Bone marrow (tissue), 2 donors: ENCODE measurements at places on chromosomes 3 and 15.

DNA sequence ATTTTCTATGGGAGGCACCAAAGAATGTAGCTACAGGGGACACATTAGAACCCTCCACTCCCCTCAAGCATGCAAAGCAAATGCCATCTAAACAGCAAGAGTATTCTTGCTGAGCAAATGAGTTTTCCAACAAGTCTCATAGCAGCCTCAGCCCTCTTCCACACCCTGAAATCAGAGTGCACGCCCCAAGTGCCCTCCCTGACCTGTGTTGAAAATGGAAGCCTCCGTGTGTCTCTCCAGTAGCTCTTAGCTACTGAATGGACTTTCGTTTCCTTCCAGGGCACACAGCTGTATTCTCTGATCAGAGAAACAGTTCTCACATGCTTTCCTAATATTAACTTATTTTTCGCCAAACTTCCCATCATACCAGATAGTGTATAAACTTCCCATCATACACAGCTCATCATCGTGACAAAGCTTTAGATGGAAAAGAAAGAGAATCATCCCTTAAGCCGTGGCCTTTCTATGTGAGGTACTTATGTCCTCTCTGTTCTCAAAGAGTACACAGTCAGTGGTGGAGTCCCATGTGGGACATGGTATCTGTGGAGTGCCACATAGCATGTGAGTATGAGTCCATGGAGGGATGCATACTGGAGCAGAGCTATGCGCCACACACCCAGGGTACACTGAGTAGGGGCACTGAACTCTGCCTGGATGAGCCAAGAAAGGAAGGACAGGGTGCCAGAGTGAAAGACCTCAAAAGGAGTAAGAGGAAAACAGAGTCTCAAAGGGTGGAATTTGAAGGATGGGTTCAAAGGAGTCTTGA, 434.5 kb downstream of the MCTP2 start:
- no peak for DNase-seq

GRCh38 chr15:57923306-57923705, 142.2 kb downstream of the ALDH1A2 start:
- no peak for DNase-seq

DNA sequence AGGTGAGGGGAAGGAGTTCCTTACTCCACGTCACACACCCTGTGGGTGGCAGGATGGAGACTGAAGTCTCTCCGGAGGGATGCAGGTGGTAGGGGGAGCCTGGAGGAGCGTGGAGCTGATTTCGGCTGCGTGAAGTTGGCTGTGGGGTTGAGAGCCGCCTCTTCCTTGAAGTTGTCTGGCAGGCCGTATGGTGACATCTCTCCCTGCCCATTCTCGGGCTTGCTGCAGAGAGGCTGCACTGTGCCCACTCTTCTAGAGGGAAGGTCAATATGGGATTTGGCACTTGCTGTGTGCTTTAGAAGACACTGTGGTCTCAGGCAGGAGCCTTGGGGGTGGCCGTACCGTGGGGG, 13.4 kb upstream of the FBLN2 start:
- DNase-seq: no peak

GRCh38 chr3:80285388-80285787, 517.6 kb upstream of the ROBO1 start:
- DNase-seq: no peak

DNA sequence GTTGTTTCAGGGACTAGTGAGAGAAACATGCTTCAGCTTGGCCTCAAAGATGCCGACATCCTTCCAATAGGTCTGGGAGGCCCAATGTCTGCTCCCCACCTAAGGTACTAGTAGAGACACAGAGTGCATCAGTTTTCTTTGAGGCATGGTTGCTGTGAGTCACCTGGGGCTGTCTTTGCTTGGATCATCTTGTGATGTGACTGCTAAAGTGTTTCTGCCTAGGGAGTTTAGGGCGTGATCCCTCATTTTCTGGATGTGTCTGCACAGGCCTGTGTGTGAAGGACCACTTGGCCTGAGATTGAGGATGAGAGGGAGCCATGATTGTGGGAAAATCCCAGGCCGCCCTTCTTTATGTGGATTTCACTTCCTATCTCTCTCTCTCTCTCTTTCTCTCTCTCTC, 4.8 kb downstream of the GASK1A start:
- DNase-seq: no peak

DNA sequence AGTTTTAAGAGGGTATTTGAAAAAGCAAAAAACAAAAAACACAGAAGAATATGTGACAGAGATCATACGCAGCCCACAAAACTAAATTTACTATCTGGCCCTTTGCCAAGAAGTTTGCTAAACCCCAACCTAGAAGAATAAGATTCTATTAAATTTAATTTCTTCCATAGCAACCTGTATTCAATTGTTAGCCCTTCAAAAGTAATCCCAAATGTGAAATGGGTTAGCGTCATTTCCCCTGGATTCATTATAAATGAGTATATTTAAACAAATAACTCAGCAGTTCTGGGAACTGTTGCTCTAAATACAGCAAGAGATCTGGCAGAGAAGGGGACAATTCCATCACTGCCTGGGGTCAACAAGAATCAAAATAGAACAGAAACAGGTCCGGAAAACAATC, 56.8 kb downstream of the CERS3 start:
- no peak for DNase-seq

GRCh38 chr15:62568004-62568403, 402.9 kb upstream of the C2CD4B start:
- no peak for DNase-seq
